ENCODE measurements at places on chromosomes 13 and 19. TPM values are rescaled to one million over a fixed set of nuclear protein-coding genes. Genes with fewer than 3 reads are reported as not detected.

The DACT3 gene
- 26.7 TPM for total RNA-seq

The ZNF497 gene
- total RNA-seq: 1.7 TPM

The ERICH6B gene
- not detected for total RNA-seq

The HMGB1 gene
- total RNA-seq: 118 TPM

The PABPC3 gene
- total RNA-seq: 0.24 TPM

The KCNK6 gene
- 12.3 TPM for total RNA-seq

The PRR36 gene
- 0.96 TPM for total RNA-seq

GRCh38 chr13:28705461-28706083, 13.2 kb downstream of the SLC46A3 start:
- peak; percentile 93 for DNase-seq

- no peak for DNase-seq
Measured at GRCh38 chr13:100620792-100621191, 32.2 kb upstream of the GGACT start.

DNA sequence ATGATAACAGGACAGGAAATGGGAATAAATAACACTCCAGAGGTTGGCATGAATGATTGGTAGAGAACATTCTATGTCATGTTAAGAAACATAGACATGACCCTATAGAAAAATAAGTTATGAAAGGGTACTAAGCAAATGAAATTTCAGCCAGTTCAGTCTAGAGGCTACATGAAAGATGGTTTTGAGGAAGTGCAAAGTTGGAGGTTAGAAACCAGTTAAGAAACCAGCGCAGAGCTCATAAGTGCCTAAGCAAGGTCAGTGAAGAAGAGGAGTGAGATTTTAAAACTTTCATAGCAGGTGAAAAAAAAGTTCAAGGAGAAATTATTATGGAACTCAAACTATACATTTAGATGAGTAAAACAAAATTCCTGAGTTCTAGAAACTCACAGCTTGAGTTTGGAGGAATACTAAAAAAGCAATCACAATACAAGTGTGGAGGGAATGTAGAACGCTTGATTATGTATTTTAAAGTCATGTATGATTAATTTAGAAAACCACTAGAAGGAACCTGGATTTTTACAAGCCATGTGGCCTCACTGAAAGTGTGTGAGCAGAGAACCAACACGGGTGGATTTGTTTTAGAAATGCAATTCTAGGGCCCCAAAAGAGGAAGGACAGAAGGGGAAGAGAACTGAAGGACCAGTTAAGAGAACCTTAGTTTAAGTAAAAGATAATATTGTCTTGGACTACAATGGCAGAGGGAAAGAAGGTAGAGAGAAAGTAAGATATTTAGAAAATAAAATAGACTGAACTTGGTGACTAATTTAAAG, 162.4 kb downstream of the PCDH20 start:
- no peak for DNase-seq

- peak; percentile 54 for DNase-seq
Measured at GRCh38 chr19:38993271-38993670, 17.7 kb upstream of the FBXO17 start.

DNA sequence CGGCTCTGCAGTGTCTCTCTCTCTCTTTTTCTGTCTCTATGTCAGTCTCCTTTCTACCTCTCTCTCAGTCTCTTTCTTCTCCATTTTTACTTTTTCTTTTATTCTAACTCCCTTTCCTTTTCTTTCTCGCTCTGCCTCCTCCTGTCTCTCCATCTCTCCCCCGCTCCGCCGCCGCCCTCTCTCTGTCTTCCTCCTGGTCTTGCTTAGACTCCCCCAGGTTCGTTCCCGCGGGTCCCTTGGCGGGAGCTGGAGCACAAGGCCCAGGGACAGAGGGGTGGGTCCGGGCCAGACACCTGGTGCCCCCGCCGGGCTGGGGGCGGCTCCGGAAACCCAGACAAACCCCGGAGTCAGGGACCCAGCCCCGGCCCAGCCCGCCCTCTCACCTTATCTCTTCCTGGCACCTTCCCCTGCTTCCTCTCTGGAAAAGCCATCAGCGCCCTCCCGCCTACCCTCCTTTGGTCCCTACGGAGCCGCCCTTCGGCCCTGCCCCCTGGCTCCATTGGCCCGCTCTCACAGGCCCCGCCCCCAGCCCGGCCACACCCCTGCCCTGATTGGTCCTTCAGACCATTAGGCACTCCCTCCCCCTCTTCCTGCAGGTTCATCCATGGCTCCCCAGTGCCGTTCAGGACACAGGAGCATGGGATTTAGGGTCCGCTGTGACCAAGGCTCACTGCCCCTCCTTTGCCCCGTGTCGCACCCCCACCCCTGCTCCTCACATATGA, 15.4 kb upstream of the NOP53 start:
- DNase-seq: peak; percentile 60

- DNase-seq: no peak
Measured at GRCh38 chr13:36261976-36262375, 35.6 kb downstream of the CCDC169 start.

DNA sequence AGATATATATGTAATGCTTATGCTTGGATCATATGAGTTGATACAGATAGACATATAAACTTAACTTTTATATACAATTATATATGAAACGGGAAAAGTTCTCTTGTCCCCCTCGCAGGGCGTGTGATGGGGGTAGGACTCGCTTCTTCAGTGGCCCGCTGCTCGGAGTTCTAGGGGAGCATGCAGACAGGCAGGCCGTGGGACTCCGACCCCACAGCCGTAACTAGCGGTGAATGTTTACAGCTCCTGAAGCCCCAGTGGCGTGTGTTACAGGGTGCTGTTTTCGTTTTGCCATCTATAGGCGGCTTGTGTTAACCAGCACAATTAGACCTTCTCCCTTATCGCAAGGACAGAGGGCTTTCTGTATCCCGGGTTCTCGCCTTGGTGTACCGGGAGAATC, 1899.8 kb downstream of the PCDH9 start:
- DNase-seq: no peak

DNA sequence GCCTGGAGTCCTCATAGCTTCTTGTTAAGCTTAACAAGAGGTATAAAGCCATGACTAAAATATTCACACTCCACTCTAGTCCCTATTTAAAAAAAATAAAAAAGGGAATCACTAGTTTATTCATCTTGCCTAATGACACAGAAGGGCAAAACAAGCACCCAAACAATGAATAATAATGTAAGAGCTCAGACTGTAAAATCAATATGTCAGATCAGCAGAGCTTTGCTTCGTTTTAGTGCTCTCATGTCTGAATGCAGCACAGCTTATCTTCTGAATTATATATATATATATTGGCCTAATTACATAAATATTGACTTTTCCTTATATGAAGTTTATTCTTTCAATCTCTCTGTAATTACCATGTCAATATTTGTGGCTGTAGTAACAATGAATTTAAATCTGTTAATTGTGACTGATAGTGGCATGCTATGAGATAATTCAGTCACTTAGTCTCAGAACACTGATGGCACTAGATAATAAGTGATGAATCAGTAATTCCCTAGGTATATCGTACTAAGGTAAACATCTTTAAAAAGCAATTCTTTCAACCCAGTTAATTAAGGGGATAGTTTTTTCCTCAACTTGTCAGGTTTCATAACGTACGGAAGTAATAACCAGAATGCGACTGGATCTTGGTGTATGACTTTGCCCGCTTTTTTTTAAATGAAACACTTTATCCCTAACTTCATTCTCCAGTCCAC, 361.9 kb upstream of the GPC6 start:
- DNase-seq: no peak

DNA sequence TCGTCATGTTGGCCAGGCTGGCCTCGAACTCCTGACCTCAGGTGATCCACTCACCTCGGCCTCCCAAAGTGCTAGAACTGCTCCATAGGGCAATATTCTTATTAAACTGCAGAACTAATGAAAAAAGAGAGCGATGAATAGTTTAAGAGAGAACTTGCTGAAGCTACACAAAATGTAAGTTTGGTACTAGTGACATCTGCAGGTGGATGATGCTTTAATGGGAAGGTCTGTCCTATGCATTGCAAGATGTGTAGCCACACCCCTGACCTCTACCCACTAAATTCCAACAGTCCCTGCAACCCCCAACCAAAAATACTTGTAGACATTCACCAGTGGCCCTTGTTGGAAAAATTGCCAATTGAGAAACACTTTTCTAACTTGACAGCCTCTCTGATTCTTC, 117.8 kb downstream of the NALCN start:
- DNase-seq: no peak

- DNase-seq: no peak
Measured at GRCh38 chr19:47176071-47176626, 45.5 kb downstream of the SAE1 start.

DNA sequence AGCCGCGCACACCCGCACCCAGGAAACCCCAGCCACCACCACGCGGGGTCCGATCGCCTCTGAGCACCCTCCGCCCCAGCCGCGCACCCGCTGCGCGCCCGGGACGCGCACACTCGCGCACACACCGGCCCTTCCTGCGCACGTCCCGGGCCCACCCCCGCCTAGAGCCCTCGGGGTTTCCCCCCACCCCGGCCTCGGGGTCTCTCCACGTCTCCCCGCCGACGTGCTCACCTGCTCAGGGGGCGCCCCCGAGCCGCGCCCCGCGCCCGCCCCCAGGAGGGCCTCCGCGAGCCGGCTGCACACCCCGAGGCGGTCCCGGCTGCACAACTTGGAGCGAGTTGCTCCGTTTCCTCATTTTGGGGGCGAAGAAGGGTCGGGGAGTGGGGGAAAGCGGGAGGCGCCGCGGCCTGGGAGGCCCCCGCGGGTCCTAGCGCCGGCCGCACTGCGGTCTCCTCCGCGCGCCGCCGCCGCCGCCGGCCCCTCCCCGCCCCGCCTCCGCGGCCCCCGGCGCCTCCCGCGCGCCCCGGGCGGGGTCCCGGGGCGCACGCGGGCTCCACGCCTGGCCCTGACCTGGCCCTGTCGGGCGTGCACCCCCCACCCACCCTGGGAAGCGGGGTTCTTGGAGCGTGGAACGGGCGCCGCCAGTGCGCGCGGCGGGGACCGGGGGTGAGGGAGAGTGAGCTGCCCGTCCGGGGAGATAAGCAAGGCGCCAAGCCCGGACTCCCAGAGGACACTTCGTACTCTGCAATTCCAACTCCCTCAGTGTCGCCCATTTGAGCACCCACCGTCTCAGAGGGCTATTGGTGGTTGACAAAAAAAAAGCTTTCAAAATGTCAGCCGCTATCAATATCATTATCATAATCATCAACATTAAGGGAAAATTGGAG, at the start of gene MATK:
TSS of gene MATK (minus strand) at position 444 of the 887 bp plus-strand sequence. CDS start 1,246 bp downstream, outside the sequence.
- DNase-seq: no peak

DNA sequence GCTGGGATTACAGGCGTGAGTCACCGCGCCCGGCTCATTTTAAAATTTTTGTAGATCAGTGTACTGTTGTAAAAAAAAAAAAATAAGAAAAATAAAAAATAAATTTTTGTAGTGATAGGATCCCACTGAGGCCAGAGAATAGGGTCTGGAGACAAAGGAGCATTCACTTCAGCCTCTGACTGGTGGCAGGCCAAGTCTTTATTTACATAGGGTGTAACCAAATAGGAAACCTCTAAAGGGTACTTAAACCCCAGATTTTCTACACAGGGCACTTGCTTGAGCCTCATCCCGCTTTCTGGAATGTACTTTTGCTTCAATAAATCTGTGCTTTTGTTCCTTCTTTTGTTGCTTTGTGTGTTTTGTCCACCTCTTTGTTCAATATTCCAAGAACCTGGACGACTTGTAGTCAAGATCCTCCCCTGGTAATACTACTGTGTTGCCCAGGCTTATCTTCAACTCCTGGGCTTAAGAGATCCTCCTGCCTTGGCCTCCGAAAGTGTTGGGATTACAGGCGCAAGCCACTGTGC, 2.1 kb upstream of the PDCD2L start:
- no peak for DNase-seq

DNA sequence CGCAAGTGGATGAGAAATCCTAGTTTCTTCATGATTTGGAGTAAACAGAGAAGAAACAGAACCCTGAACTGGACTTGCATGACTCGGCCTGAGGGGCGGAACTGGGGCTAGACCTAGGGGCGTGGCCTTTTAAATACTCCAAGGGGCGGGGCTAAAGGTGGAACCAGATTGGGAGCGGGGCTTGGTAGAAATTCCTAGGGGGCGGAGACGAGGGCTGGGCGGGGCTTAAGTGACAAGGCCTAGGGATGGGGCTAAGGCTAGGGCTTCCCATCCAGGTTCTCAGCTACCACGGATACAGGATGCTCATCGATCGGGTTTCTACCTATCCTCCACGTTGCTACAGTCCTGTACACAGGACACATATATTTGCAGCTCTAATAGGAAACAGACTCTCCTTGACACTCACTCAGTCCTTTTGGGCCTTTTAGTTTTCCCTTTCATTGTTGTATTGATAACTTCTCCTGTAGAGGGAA, 372 bp upstream of the ZNF699 start:
- no peak for DNase-seq

DNA sequence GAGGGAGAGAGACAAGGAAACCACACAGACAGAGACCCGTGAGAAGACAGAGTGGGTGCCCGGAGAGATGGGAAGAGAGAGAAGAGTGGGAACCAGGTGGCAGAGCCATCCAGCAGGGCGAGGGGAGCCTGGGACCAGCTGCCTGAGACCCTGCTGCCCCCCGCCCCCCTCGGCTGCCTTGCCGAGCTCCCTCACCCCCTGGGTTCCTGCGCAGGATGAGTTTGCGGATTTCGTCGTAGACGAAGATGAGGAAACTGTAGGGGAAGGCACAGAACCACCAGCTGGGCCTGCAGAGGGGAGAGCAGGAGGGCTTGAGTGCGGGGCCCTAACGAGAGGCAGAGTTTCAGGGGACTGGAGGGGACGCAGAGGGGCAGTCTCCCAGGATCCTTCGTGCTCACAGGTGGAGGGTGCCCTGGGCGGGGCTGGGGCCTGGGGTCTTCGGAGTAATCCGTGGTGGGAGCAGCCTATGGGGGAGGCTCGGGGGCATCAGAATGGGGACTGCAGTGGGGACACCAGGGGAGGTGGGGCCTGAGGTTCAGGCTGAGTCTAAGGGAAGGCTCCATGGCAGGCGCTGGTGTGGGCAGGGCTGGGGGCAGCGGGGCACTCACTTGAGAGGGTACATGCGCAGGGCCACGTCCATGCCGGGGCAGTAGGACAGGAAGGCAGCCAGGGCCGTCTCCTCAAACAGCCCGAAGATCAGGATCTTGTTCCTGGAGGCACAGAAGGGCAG, 8.1 kb upstream of the RABAC1 start:
- no peak for DNase-seq

DNA sequence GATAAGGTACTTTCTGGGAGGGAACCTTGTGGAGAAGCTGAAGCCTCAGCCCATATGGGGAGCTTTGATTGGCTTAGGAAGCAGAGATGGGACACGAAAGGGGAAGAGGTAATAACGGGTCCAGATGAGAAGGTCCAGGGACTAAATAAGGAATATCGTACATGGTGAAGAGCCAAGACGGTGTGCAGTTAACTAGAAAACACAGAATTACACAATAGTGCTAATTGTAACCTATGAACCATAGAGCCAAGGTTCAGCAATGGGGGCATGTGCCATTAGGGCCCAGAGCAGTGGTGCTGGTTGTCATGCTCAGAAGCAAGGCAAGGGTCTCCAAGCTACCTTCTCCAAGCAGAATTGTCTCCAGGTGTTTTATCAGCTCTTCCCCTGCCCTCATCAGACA, 106.1 kb downstream of the IRS2 start:
- no peak for DNase-seq
